Stimulated activated CD8-positive, alpha-beta memory T cell treated with anti-CD3 and anti-CD28 coated beads, Interleukin-4, amount 100 ng/mL, for 4 hours (primary cell): ENCODE measurements at places on chromosomes 5 and 9.

DNA sequence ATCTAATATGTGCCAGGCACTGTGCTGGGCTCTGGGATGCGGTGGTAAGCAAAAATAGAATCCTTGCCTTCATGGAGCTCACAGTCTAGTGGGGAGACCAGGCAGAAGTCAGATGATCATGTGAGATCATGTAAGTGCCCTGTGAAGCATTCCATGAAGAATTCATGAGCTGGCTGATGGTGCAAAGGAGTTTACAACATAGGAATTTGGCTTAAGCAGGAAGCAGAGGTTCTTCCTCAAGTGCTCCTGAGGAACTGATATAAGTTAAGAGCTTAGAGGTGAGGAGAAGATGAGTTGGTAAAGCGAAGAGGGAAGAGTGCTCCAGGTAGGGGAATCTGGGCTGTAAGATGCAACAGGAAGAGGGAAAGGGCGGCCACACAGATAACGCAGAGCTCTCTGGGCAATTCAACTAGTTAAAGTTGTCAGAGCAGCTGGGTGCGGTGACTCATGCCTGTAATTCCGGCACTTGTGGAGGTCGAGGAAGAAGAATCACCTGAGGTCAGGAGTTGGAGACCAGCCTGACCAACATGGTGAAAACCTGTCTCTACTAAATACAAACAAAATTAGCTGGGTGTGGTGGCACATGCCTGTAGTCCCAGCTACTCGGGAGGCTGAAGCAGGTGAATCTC, 78.5 kb upstream of the SPATA31D4 start:
- DNase-seq = no peak

DNA sequence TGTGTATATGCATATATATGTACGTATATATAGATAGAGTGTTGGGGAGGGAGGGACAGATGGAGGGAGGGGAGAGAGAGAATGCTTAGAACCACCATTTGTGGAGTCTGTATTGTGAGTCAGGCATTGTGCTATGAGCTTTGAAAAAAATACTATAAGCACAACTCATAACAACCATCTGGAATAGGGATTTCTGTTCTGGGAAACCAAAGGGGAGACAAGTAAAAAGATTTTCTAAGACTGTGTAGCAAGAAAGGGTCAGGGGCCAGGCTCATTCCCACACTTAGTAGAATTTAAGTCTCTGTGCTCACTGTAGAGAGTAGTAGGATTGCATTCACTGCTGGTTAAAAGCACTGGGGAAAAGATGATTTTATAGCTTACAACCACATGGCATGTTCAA, 202.3 kb upstream of the SGCD start:
- no peak for DNase-seq

DNA sequence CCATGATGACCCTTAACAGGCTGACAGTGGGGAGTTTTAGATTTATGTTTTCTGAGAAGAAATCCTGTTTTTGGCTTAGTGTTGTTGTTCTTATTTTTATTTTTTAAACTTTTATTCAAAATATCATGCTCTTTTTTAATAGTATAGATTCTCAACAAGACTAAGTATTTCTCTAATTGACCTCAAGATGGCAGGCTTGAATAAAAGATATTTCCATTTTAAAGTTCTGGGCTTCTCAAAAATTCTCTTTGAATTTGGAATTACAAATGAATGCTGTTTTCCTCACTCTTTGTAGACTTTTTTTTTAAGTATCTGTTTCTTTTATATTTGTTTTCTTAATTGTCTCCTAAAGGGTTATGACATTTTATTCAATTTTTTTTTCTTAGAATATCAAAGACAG, 50.0 kb upstream of the SH3GL2 start:
- no peak for DNase-seq

DNA sequence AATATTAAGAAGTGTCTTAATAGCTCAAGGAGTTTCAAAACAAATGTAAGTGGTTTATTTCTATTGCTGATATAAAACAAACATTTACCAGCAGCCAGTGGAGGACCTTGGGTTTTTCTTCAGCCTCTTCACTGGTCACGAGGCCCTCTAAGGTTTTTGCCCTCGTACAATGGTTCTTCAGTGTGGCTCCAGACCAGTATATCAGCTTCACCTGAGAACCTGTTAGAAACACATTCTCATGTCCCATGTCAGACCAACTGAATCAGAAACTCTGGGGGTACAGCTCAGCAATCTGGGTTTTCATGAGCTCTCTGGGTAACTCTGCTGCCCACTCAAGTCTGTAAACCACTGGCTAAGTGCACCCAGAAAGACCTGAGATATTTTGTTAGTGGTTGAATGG, 12.9 kb downstream of the WWC1 start:
- no peak for DNase-seq

DNA sequence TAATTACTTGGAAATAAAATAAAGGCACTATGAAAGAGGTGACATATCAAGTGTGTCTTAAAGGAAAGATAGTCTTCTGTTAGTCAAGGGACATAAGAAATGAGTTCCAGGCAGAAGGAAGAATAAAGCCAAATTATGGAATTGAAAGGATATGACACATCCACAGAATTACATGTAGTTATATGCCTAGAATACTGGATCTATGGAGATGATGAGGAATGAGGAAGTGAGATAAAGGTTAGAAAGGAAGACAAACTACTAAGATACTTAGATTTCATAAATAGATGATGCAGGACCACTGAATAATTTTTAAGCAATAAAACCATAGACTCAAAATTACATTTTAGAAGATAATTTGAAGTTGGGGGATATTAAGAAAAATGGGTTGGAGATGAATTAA, 609.8 kb downstream of the PTPRD start:
- no peak for DNase-seq

GRCh38 chr9:9961487-9961886, 651.3 kb downstream of the PTPRD start:
- no peak for DNase-seq

GRCh38 chr9:129840034-129840433, 4.8 kb downstream of the USP20 start:
- DNase-seq = no peak

DNA sequence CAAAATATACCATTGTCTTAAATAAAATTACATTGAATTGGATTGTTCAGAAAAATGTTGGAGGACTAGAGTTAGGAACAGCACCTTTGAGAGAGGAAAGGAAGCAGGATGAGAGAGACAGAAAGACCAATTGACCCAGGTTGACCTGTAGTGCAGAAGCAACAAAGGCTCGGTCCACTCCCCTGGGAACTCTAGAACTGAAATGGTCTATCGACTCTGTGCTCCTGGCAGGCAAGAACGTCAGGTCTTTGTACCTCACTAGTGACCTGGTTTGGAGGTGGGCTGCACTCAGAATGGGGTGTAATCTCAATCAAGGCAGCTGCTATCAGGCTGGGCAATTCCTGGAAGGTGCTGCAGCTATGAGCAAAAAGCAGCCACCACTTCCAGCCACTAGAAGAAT, 110.8 kb downstream of the FAM174A start:
- no peak for DNase-seq
